ENCODE measurements at places on chromosomes 4 and X. TPM values are rescaled to one million over a fixed set of nuclear protein-coding genes. Genes with fewer than 3 reads are reported as not detected.

The LINC00632 gene
- total RNA-seq, result not detected

The ANAPC10 gene
- total RNA-seq, result 18.1 TPM

DNA sequence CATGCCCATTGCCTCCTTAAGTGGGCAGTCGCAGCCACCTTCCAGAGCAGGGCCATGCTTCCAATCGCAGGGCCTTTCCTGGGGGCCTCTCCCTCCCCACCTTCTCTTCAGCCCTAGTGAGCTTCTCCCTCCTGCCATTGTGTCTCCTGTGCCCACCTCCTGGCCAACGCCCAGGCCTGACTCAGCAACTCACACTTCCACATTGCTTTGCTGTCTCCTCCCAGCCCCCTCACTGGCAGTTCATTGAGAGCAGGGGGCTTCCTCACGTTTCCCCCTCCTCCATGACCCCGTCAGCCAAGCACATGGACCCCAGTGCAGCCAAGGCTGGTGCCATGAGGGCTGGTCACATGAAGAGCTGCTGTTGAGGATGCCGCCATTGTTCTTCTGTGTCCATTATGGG is 25.9 kb downstream of the HTRA3 start:
- no peak for DNase-seq

GRCh38 chr4:142509881-142510280 is 336.2 kb downstream of the INPP4B start:
- no peak for DNase-seq

GRCh38 chr4:7629501-7630254 is 194.9 kb upstream of the PSAPL1 start:
- no peak for DNase-seq

- DNase-seq, result no peak
Measured at GRCh38 chr4:124862261-124862660, 149.7 kb upstream of the ANKRD50 start.
